ENCODE measurements at places on chromosomes 3 and 15.

DNA sequence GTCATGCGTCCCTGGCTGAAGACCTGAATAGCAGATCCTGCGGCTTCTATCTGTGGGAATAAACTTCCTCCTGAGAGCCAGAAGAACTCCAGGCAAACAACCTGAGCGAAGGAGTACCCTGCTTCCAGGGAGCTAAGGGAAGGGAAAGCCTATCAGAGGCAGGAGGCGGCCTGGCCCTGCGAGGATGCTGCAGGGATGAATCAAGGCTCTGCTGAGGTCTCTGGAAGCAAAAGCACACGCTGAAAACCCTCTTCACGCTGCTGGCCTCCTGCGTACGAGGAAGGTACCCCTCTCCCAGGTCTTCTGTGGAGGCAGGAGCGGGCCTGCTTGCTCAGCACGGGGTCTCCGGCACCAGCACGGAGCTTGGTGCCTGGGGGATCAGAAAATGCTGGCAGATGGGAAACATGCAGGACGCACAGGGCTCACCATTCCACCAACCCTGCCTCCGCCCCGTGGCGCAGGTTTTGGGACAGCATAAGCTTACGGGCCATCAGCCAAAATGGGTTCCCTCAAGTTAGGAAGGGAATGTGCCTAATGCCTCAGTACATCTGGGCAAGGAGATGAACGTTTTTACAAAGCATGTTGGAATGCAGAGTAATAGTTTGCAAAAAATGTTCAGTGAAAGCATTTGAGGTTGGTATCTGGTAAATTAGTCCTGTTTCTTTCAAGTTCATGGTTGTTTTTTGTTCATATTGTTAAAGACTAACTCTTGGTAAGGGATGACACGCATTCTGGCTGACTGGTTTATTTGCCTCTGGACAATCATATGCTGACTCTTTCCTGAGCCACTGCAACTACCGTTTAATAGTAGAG lies 72.3 kb downstream of the CHSY1 start:
- no peak for DNase-seq

DNA sequence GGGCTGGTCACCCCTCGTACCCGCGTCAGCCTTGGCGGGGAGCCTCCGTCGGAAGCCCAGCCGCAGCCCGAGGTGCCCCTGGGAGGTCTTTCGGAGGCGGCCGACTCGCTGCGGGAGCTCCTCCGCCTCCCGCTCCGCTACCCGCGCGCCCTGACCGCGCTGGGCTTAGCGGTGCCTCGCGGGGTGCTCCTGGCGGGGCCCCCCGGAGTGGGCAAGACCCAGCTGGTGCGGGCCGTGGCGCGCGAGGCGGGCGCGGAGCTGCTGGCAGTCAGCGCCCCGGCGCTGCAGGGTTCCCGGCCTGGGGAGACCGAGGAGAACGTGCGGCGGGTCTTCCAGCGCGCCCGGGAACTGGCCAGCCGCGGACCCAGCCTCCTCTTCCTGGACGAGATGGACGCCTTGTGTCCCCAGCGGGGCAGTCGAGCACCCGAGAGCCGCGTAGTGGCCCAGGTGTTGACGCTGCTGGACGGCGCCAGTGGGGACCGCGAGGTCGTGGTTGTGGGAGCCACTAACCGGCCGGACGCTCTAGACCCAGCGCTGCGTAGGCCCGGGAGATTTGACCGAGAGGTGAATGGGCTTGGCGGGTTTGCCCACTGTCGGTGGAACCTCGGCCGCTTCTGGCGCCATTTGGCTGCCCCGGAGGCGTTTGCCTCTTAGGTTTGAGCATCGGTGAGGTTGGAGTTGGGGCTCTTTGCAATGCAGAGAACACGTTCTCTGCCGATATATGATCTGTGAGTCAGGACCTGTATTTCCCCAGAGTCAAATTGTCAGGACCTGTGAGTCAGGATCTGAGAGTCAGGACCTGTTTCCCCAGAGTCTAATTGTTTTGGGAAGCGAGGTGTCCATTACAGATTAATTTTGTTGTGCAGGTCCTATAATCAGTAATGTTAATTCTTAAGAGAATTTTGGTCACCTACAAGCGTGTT lies 24.9 kb upstream of the GATM start:
- no peak for DNase-seq

- no peak for DNase-seq
Measured at GRCh38 chr3:153171256-153171655, 9.2 kb downstream of the RAP2B start.

DNA sequence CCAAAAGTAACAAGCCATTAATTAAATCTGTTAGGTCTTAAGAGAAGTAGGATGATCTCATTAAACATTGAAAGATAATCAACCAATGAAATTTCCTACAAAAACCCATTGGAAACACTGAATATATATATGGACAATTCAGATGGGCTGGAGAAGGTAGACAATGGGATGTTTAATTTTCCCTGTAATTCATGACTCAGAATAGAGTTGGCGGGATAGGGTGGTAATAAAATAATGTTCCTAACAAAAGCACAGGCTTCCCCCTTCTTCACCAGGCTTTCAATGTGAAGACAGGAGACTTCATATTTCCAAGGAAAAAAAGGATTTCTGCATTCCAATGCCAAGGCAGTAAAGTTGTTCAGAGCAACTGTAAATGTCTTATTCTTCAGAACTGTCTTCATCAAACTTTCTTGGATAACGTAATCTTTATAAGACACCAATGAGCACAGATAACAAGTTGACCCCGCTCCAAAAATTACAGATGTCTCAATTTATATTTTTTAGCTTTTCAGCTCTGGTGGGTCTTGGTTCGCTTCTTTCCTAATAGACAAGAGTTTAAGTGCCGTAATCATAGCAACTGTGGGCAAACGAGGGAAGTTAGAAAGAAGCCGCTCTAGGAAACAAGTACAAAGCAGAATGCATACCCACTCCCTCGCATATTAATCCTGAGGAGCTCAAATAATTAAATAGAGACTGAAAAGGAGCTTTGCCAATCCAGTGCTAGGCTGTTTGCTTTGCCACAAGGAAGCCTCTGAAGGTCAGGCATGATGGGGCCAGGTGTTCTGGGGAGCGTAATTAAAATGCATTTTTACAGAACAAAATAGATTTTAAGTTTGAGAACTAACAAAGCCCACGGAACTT lies 377.0 kb downstream of the FOXP1 start:
- DNase-seq = no peak

DNA sequence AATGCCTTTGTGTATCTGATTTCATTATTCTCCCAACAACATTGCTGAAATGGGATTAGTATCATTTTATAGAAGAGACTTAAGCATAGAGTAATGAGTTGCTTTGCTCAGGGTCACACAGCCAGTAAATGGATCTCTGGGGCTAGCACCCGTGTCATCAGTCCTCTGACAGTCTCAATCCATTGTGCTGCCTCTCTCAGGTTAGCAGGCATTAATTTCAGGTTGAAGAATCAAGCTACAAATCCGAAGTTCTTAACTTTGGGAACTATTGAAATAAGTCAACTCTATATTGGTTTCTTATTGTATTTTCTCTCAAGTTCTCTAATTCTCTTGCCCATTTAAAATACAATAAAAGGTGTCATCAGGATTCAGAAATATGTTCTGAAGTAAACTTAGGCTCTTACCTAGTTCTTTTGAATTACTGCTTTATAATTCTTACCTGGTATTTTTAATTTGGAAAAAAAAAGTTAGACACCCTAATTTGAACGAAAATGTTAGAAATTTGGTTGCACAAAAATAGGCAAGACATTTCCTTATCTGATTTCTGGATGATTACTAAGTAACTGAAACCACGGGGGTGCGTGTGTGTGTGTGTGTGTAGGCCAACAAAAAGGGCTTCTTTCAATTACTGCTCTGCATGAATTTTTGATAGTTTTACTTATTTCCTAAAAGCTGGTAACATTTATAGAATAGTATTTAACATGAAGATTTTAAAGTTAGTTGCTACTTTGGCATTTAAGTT lies 189.8 kb downstream of the MBNL1 start:
- no peak for DNase-seq

GRCh38 chr15:78179906-78180305 lies 30.7 kb downstream of the IDH3A start:
- no peak for DNase-seq

DNA sequence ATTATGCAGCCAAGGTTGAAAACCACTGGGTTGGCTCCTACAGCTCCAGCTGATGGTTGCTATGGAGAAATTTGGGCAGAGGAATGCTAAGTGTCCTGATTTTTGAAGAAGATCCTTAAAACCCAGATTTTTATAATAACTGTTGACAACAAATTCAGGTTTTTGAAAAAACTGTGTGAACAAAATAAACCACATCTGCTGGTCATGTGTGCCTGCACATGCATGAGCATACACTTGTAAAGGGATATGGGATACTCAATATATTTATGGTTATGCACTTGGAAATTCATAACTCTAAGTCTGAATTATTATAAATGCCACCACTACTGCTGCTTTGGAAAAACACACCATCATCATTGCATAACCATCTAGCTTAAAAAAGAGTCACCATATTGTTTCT lies 133.7 kb downstream of the THRB start:
- DNase-seq = no peak

DNA sequence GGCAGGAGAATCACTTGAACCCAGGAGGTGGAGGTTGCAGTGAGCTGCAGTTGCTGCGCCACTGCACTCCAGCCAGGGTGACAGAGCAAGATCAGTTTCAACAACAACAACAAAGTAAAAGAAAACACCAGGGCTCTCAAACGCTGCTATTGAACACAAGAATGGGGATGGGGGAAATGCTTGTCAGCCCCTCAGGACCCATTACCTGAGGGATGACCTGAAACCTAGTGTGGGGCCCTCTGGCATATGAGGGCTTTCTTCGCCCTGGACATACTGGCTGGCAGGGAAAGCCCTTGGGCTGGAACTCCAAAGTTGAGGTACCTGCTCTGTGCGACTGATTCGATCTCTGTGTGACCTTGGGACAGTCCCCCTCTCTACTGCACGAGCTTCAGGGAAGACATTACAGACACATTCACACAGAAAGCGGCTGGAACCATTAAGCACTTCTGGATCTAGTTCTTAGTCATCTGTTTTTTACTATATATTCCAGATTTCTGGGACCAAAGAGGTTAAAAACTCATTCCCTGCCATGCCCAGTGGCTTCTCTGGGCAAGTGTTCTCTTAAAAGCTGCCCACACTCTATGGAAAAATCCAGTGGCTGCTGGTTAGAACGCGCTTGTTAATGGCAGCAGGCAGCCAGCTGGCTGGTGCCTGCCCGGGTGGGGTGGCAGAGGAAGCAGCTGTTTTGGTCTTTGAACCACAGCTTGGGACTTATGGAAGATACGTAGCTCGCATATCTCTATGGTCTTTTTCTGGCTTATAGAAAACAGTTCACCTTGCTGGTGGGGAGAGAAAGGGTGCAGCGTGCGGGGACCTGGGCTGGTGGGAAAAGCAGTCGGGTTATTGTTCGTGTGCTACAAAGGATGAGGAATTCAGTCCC lies 57.2 kb downstream of the ATP1B3 start:
- no peak for DNase-seq

DNA sequence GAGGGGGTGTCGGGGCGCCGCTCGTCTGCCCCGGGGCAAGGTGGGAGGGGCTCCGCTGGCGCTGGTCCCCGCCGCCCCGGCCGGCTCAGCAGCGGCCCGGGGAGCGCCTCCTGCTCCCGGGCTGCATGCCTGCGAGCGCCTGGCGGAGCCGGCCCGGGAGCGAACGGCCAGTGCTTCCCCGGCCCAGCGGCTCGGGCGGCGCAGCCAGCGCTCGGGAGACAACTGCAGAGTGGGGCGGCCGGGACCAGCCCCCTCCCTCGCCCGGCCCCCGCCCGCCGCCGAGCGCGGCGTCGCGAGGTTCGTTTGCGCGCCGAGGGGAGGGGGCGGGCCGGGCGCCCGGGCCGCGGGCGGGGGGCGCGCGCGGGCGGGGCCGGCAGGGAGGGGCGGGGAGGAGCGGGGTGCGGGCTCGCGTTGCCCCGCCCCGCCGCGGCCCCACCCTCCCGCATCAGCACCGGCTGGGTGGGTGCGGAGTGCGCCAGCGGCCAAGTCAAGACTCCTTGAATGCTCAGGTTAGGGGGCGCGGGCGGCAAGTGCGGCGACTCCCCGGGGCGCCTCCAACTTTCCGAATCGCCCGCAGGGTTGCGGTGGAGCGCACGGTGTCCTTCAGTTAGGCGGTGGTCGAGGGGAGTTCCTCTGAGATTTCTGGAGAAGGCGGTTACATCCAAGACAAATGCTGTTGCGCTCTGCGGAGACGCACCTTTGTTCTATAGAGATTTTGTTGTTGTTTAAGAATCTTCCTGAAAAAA lies at the start of gene RGMA:
Gene RGMA, minus strand, starts transcription at position 231 of the 746 bp plus-strand sequence. CDS start 279 bp downstream, outside the sequence.
- DNase-seq = no peak

DNA sequence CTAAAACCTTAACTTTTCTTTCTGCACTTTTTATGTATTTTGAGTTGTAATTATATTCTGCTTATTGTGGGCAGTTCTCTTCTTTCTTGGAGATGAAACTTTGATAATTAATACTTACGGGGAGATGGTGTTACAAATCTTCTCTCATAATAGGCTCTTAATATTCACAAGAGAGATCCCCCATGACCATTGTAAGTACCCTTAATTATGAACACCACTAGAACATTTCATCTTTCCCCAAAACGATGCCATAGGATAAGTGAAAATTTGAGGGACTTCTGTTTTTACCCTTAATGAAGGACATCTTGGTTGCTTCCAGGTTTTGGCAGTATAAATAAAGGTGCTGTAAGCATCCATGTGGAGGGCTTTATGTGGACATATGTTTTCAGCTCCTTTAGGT lies 60.7 kb downstream of the PIAS1 start:
- DNase-seq = no peak

GRCh38 chr15:57570994-57571393 lies 20.7 kb upstream of the MYZAP start:
- no peak for DNase-seq

GRCh38 chr3:136661282-136661681 lies 90.9 kb downstream of the STAG1 start:
- no peak for DNase-seq

DNA sequence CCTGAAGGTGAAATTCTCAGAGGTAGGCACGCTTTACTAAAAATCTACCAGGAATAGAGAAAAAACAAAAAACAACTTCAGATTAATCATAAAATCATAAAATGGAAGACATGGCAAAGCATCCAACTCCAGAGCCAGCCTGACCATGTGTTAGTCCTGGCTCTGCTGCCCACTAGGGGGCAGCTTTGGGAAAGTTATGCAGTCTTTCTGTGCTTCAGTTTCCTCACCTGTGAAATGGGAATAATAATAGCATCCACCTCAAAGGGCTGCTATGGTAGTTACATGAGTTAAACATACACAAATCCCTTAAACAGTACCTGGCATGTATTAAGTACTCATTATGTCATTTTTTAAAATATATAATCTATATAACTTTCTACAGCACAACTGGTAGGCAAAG lies 52.3 kb downstream of the WNT5A start:
- DNase-seq = no peak

GRCh38 chr3:112472691-112473090 lies 26.6 kb downstream of the BTLA start:
- DNase-seq = no peak

Data from nucleus accumbens (tissue), 56 donors.